ENCODE measurements at places on chromosomes 6 and 20. TPM values are rescaled to one million over a fixed set of nuclear protein-coding genes. Genes with fewer than 3 reads are reported as not detected.

Gene OR2H1
- polyA plus RNA-seq: not detected

Gene RARS2
- 71.7 TPM for polyA plus RNA-seq

Gene TSHZ2
- 14.2 TPM for polyA plus RNA-seq

Gene ENPP1
- polyA plus RNA-seq: 25.9 TPM

GRCh38 chr20:44615169-44615791, 32.9 kb downstream of the PKIG start:
- no peak for DNase-seq

All from left kidney (tissue), 8 donors.